Stimulated activated naive B cell treated with anti-CD40 and anti-IgM and Interleukin-4, amounts not matched to agents 10 μg/mL and 1 μg/mL and 100 μg/mL, for 72 hours (primary cell): ENCODE measurements at places on chromosomes 3 and 15.

- no peak for DNase-seq
These were observed 9.8 kb downstream of the CMTM6 start for GRCh38 chr3:32492684-32493436.

- no peak for DNase-seq
These were observed 70.5 kb upstream of the ALDH1A3 start for GRCh38 chr15:100809151-100809550.

GRCh38 chr3:98778852-98779413, 15.8 kb downstream of the ST3GAL6 start:
- DNase-seq, result no peak

DNA sequence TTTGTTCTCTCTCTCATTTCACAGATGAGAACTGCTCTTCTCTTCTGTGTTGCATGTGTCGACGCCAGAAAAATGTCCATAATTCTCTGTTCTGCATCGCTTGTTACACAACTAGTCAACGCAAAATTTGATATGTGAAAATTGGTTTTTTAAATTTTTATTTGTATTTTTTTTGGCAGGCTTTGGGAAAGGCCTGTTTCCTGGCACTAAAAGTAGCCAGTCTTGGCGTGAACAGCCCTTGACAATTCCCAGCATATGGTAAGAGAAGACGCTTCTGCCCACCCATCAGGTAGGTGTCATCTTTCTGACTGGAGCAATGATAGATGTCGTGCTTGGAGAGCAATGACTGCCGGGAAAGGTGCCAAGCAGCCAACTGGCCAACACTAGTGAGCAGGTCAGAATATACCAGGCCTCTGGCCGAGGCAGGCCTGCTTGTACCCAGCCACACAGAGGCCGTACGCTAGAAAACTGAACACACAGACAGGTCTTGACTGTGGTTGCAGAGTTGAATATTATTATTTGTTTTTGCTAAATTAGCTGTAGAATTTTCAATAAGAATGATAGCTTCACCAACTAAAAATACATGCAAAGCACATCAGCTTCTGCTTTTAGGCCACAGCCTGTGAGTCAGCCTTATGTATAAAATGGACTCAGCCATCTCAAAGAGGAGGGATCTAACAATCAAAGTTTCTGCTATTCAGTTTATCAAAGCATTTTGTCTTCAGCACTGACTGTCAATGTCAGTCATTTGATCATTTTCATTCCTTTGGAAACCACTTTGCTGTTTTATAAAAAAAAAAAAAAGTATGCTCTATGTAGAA, 837.5 kb downstream of the MCTP2 start:
- no peak for DNase-seq

GRCh38 chr3:46484388-46484787, 13.4 kb upstream of the RTP3 start:
- no peak for DNase-seq
